ENCODE measurements at places on chromosomes 5 and 9.

- no peak for DNase-seq
Measured at GRCh38 chr5:124980163-124980941, 233.9 kb upstream of the ZNF608 start.

DNA sequence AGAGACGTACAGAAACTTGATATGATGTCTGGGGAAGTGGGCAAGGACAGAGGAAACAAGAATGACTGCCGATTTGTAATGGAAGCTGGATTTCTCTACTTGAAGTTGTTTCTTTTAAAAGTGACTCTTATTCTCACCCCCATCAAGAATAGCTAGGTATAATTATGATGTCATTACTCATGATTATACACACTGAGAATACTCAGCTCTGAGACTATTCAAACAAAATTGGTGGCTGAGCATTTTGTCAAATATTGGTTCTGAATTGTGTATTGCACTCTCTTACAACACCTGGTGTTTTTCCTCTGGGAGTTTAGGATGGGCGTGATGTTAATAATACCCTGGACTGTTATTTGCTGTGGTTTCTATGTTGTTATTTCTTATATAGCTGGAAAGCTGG is 46.3 kb downstream of the MAST4 start:
- no peak for DNase-seq

- no peak for DNase-seq
Measured at GRCh38 chr5:151144275-151144674, 13.3 kb downstream of the ANXA6 start.

DNA sequence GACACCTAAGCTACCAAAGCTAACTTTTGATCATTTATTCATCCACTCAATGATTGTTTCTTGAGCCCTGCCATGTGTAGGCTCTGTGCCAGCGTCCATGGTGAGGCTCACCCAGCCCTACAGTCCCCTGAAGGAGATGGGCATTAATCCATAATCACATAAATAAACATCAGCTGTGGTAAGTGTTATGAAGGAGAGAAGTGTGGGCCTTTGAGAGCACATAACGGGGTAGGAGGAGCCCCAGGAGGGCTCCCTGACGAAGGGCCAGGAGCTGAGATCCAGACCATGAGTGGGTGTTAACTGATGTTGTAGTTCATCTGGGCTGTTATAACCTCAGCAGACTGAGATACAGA is 53.9 kb upstream of the AFAP1L1 start:
- DNase-seq: no peak

GRCh38 chr5:1343931-1344901 is 683 bp downstream of the CLPTM1L start:
- DNase-seq: no peak

- DNase-seq: peak; percentile 63
Measured at GRCh38 chr9:79263628-79264027, 308.1 kb upstream of the TLE4 start.

DNA sequence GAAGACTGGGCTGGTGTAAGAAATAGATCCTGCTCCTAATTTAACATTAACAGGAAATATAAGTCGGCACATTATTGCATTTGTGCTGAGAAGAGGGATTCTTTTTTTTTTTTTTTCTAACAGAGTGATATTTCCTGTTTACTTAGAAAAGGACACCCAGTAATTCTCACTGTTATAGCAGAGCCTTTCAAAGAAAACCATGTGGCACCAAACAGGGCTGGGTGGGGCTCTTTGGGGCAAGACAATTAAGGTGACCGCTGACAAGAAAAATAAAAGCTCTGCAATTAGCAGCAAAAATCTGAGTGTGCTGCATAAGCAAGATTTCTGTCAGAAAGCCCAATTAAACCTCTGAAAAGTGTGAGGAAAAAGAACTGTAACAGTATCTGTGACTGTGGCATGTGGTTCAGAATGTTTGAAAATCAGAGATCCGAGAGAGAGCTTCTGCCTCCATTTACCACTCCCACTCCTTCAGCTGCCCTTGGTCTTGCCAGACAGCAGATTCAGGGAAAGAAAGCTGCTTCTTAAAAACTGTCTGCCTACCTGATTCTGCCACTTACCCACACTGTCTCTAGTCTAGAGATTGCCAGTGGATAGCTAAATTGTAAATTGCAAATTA is 77.1 kb upstream of the IQGAP2 start:
- no peak for DNase-seq

GRCh38 chr9:96762568-96762967 is 15.3 kb downstream of the ZNF510 start:
- DNase-seq: no peak

DNA sequence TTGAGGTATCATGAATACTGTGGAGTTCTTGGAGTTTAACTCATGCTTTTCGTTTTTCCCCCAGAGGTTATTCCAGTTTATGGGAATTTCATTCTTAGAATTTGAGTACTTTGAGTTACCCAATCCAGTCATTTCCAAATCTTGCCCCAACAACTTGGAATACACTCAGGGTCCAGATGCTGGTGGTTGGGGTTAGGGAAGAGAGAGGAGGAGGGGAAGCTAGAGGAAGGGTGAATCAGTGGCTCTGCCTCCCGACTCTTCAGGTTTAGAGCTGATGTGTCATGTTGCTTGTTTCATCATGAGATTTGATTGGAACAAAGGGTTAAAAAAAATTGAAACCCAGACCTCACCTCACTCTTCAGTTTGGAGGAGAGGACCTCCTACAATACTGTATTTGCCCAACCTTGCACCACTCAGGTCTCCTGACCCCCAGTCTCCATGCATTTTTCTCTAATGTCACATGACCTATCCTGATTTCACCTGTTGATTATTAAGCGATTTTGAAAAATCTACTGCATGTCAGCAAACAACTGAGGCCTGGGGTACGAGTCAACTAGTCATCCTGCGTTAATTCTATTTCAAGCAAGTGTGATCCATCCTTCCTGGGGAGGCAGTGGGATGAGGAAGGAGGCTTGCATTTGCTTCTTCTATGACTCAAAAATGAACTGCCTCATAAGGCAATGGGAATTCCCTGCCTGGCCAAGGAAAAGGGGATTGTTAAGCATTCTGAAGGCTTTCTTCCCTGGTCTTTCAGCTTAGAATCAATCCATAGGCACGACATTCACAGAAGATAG is 6.2 kb upstream of the SLC1A3 start:
- peak; percentile 89 for DNase-seq

GRCh38 chr9:71891557-71892189 is 19.3 kb downstream of the ABHD17B start:
- DNase-seq: no peak

GRCh38 chr5:55850839-55851674 is at the start of gene IL31RA:
IL31RA (plus strand) TSS chr5:55851357; CDS start chr5:55851571, 214 bp downstream.
- DNase-seq: peak; percentile 88

GRCh38 chr5:33688526-33688925 is 203.3 kb downstream of the ADAMTS12 start:
- DNase-seq: no peak

- peak; percentile 47 for DNase-seq
Measured at GRCh38 chr9:6552033-6552432, 93.5 kb downstream of the GLDC start.

DNA sequence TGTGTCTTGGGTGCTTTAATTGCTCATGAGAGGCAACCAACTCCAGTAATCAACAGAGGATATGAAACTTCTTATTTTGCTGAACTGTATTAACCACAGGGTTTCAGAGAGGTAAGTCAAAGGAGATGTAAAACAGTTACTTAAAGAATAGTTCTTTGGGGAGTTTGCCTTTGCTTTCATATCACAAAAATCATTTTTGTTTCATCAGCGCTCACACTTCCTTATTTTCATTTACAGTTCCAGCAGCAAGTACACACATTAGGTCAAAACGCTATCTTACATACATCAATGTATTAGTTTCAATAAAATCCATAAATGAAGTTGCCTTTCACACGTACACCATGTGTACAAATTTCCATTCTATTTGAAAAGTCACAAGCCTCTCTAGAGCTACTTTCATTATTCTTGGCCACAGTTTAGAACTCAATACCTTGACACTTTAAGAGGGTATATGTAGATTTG is 50.1 kb downstream of the ST8SIA4 start:
- DNase-seq: no peak

GRCh38 chr9:122393284-122393983 is 22.6 kb downstream of the PTGS1 start:
- DNase-seq: no peak

- DNase-seq: no peak
Measured at GRCh38 chr9:9973062-9973461, 639.7 kb downstream of the PTPRD start.

- no peak for DNase-seq
Measured at GRCh38 chr9:20028192-20028848, 239.5 kb upstream of the SLC24A2 start.

DNA sequence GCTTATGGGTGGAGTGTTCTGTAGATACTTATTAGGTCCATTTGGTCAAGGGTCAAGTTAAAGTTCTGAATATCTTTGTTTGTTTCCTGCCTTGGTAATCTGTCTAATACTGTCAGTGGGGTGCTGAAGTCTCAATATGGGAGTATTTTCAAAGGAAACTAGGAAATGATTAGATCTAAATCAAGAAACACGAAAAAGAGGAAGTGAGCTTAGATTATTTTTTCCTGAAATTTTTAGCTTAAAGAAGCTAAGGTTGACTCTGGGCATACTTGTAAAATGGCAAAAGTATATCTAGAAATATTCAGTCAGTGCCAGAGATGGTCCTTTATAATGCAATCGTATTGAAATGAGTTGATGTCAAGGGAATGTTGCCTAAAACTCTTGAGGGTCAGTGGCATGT is 313.5 kb downstream of the ICE1 start:
- no peak for DNase-seq

- peak; percentile 5 for DNase-seq
Measured at GRCh38 chr5:1673042-1673677, 126.5 kb downstream of the MRPL36 start.

- no peak for DNase-seq
Measured at GRCh38 chr9:136049491-136050265, 45.4 kb downstream of the NACC2 start.

DNA sequence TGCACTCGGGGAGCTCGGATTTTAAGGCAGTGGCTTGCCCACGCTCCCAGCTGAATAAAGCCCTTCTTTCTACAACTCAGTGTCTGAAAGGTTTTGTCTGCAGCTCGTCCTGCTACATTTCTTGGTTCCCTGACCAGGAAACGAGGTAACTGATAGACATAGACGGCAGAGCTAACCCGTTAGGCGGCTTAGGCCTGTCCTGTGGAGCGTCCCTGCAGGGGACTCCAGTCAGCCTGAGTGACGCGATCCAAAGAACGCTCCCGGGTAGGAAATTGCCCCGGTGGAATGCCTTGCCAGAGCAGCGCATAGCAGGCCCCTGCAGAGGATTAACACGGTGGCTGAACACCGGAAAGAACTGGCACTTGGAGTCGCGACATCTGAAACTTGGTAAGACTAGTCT is 1.8 kb upstream of the SELENOP start:
- DNase-seq: no peak

DNA sequence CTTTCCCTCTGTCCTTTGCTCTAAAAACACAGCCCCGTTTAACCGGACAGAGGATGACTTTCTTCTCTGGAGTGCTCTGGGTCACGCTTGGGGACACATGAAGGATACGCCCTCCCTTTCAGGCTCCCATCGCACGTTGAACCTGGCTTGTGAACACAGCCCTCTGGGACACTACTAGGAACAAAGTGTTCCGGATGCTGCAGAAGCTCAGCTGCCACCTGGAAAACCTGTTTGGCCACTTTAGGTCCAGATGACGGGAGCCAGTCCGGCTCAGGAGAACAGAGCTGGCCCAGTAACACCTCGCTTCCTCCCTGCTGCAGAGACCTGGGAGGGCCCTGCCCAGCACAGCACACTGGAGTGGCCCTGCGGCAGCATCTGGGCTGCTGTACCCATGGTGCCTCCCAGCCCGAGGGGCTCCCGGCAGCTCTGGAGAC is 60.1 kb downstream of the GADD45G start:
- DNase-seq: no peak

- no peak for DNase-seq
Measured at GRCh38 chr5:35240892-35241291, 10.6 kb upstream of the PRLR start.

DNA sequence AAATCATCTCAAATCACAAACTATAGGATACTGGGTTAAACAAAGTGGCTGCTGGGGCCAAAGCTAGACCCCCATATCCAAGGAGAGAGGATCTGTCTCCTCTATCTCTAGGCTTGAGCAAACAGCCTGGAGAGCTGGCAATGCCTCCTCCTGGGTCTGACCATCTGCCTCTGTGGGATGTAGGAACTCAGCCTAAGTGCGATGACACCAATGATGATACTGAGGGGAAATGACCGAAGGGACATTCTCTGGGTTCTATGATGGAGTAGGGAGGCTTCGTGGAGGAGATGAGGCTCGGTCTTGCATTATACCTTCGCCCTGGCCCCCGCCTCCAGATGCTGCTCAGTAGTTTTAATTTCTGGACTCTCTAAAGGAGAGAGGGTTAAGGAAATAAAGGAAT is 9.3 kb upstream of the SPATA24 start:
- DNase-seq: no peak

DNA sequence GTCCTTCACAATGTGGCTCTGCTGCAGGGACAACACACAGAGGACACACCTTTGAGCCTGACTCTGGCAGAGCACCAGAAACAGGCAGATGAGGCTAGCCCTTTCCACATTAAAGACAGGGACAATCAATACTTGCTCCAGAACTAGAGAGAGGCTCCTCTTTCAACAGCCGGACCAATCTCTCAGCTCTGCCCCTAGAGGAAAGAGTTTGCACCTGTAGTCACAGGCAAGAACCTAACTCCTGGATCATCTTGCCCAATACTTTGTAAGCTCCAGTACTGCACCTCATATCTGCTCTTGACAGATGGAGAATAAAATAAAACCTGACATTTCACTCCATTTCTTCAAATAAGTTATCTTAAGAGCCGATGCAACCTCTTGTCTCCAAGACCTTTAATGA is 52.1 kb downstream of the EPB41L4A start:
- no peak for DNase-seq

DNA sequence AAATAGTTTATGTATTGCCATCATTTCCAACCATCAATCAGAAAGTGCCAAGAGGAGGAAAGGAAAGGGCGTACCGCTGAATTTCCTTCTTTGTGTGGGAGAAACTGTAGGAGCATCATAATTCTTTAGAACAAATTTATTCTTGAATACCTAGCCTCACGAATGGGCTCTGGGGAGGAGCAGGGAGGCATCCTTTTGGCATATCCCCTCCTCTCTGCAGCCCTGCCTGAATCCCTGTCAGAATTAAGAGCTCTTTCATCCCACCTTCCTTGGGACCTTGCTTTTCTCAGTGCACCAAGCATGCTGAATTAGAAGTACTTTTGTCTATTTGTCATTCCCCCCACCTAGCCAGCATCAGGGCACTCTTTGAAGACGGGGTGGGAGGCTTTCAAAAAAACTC is 189.4 kb downstream of the MAPKAP1 start:
- no peak for DNase-seq
